Activated T-helper 2 cell treated with anti-CD3 and anti-CD28 coated beads, Interferon-gamma antibody, Interleukin-2, Interleukin-4, amounts not matched to agents 10 μg/mL and 5 μg/mL and 100 μg/mL, durations not matched to agents 14 hours and 24 hours and 36 hours (primary cell): ENCODE measurements at places on chromosomes 6 and 20.

GRCh38 chr6:149271348-149272340 lies 45.9 kb upstream of the TAB2 start:
- peak overlapping the region; percentile 83 for H3K27ac ChIP-seq
- H3K4me3 ChIP-seq: peak overlapping the region; percentile 58
- H3K4me1 ChIP-seq: peaks cover 39% of the 10 kb centered on the region
- no peak for DNase-seq
- H3K36me3 ChIP-seq: peaks cover 8% of the 10 kb centered on the region
- H3K27me3 ChIP-seq: no peaks in the 10 kb centered on the region

DNA sequence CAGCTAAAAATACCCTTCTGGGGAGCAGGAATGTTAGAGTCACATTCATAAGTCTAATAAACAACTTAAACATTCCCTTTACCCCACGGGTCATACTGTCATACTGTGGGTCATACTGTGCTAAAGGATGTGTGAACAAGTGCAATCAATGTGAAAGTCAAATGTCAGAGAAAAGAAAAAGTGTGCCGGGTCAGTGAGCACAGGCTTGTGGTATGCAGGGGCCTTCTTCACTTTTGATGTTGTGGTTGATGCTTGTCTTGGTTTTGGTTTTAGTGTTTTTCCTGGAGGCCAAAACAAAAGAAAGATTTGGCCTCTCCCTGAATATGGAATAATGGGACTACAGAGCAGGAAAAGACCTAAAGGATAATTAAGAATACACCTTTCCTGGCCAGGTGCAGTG lies 267.9 kb upstream of the PLN start:
- no peaks in the 10 kb centered on the region for H3K36me3 ChIP-seq
- H3K4me3 ChIP-seq: no peak overlapping the region
- H3K4me1 ChIP-seq: peaks cover 5% of the 10 kb centered on the region
- H3K27ac ChIP-seq: no peak overlapping the region
- DNase-seq: no peak
- peaks cover 22% of the 10 kb centered on the region for H3K27me3 ChIP-seq

GRCh38 chr6:44332585-44332984 lies 9.9 kb upstream of the SPATS1 start:
- DNase-seq: no peak
- H3K4me1 ChIP-seq: peaks cover 2% of the 10 kb centered on the region
- H3K27ac ChIP-seq: no peak overlapping the region
- peaks cover 37% of the 10 kb centered on the region for H3K27me3 ChIP-seq

DNA sequence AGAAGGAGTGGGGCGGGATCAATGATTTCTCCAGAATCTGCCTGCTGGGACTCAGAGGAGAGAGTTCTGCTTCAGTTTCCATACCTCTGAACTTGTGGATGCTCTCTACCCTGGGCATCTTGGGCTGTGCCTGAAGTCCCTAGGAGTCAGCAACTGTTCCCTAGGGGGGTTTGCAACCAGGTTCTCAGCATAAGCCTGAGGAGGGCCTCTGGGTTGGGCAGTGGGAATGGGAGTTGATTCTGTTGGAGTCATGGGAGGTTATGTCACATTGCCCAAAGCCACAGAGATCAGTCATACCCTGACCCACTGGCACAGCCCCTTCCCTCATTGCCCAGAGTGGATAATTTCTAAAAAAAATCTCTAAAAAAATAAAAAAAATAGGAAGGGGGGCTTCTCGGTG lies 47.4 kb downstream of the MOCS1 start:
- no peak overlapping the region for H3K4me3 ChIP-seq
- no peaks in the 10 kb centered on the region for H3K4me1 ChIP-seq
- no peaks in the 10 kb centered on the region for H3K36me3 ChIP-seq
- H3K27me3 ChIP-seq: peaks cover 4% of the 10 kb centered on the region
- no peak overlapping the region for H3K27ac ChIP-seq

DNA sequence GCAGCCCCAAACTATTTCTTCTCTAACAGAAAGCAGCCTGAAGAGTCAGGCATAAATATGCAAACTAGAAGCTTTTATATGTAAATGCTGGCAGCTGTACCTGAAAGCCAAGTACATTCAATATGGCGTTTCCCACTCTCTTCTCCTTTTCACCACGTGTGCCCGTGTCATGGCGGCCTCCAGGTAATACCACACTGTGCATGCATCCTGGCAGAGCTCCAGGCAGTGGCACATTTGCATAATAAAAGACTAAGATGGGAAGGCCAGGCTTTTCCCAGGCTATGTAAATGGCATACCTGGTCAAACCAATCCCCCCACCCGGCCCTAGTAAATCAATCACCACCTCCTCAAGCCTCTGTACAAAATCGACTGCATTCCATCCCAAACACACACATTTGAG lies 120.6 kb downstream of the MMUT start:
- H3K27me3 ChIP-seq: no peaks in the 10 kb centered on the region
- DNase-seq: no peak
- no peaks in the 10 kb centered on the region for H3K4me1 ChIP-seq
- H3K36me3 ChIP-seq: no peaks in the 10 kb centered on the region
- no peak overlapping the region for H3K27ac ChIP-seq

DNA sequence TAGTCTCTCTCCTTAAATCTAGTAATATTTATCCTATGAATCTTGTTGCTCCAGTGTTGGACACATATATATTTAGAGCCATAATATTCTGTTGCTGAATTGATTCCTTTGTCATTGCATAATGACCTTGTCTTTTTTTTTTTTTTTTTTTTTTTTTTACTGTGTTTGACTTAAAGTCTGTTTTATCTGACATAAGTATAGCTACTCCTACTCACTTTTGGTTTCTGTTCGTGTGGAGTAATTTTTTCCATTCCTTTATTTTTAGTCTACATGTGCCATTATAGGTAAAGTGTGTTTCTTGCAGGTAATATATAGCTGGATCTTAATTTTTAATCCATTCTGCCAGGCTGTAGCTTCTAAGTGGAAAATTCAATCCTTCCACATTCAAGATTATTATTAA lies 166.5 kb downstream of the GMDS start:
- peaks cover 37% of the 10 kb centered on the region for H3K4me1 ChIP-seq
- H3K36me3 ChIP-seq: peaks cover 19% of the 10 kb centered on the region
- H3K4me3 ChIP-seq: no peak overlapping the region
- no peak overlapping the region for H3K27ac ChIP-seq
- DNase-seq: no peak

GRCh38 chr20:23456409-23456808 lies 3.7 kb upstream of the CST11 start:
- peaks cover 4% of the 10 kb centered on the region for H3K27me3 ChIP-seq
- no peak for DNase-seq
- H3K4me3 ChIP-seq: no peak overlapping the region
- H3K27ac ChIP-seq: no peak overlapping the region
- peaks cover 7% of the 10 kb centered on the region for H3K4me1 ChIP-seq

DNA sequence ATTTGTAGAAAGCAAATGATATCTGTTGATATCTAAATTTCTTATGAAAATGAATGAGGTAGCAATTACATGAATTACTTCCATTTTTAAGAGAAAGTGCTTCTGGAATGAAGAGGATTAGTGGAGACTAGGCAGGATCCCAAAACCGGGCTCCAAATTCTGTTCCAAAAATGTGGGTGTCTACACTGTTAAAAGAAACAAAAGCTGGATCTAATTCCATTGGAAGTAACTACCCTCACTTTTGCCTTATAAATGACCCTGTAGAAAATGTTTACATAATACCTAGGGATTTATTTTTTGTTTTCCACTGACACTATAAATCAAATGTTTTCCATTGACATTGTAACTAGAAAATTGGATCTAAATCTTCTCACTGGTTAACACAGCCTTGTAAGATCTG lies 454.9 kb upstream of the JARID2 start:
- no peak for DNase-seq
- H3K4me3 ChIP-seq: no peak overlapping the region
- no peaks in the 10 kb centered on the region for H3K36me3 ChIP-seq
- H3K27me3 ChIP-seq: no peaks in the 10 kb centered on the region
- no peak overlapping the region for H3K27ac ChIP-seq

GRCh38 chr20:13420625-13421024 lies 199.6 kb downstream of the ISM1 start:
- no peak overlapping the region for H3K27ac ChIP-seq
- H3K4me3 ChIP-seq: no peak overlapping the region
- no peaks in the 10 kb centered on the region for H3K27me3 ChIP-seq
- peaks cover 9% of the 10 kb centered on the region for H3K4me1 ChIP-seq

DNA sequence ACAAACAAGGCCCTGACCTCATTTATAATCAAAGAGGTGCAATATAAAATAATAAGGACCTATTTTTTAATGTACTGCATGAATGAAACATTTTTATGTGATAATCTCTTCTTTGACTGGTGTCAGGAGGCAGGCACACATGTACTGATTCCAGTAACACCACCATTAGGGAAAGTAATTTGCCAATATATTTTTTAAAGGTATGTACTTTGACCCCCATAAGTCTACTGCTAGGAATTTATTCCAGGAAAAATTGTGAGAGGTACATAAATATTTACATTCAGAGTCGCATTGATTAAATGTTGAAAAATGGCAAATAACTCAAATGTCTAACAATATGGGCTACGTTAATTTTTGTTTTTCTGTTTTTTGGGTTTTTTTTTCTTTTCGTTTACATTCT lies 325.4 kb upstream of the PRDM1 start:
- H3K4me1 ChIP-seq: peaks cover 45% of the 10 kb centered on the region
- H3K27me3 ChIP-seq: peaks cover 5% of the 10 kb centered on the region
- no peak overlapping the region for H3K4me3 ChIP-seq

DNA sequence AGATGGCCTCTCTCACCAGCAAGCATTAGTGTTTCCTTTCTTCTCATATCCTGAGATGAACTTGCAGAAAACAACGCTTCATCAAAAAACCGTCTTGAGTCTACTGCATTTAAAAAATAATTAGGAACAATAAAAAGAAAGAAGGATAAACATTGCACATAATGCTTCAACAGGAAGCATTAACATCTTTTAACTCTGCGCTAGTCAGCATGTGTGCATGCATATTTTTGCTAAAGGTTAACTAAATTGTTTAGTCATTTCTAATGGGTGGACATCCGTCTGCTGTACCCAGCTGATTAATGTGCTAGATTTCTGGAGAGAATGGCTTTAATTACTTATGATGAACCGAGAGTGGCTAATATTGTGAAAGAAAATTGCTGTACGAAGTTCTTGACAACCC lies 349.3 kb downstream of the SOX4 start:
- no peak overlapping the region for H3K27ac ChIP-seq
- no peak overlapping the region for H3K4me3 ChIP-seq
- H3K4me1 ChIP-seq: peaks cover 8% of the 10 kb centered on the region
- no peak for DNase-seq

GRCh38 chr20:57947421-57948179 lies 237.8 kb upstream of the PMEPA1 start:
- DNase-seq: no peak
- H3K36me3 ChIP-seq: no peaks in the 10 kb centered on the region
- no peak overlapping the region for H3K27ac ChIP-seq
- no peak overlapping the region for H3K4me3 ChIP-seq
- H3K4me1 ChIP-seq: no peaks in the 10 kb centered on the region

- no peak overlapping the region for H3K4me3 ChIP-seq
- H3K27me3 ChIP-seq: no peaks in the 10 kb centered on the region
- peak overlapping the region; percentile 88 for H3K27ac ChIP-seq
- DNase-seq: no peak
- peaks cover 8% of the 10 kb centered on the region for H3K4me1 ChIP-seq
- no peaks in the 10 kb centered on the region for H3K36me3 ChIP-seq
Measured at GRCh38 chr6:155628306-155628705, 172.7 kb upstream of the NOX3 start.

DNA sequence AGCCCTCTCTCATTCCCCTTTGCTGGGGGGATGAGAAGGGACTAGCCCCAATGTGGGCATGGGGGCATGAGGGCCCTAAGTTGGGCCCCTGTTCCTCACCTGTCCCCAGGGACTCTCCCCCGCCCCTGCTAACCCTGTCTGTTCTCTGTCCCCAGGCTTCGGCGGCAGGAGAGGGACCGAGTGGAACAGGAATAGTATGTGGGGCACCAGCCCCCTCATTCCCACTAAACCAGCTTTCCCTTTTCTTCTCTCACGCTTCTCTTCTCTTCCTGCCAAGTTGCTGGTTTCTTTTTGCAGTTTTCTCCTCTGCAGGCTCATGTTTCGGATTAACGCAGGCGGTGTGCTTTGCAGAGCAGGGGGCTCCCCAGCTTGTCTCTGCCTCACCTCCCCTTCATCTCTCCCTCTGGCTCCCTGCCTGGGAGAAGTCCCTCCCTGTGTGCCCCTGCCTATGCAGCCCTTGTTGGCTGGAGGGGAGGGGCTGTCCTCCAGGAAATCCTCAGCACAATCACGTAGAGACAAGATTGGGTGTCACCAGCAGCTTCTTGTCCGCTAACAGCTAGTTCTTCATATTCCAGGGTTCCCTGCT lies 7.9 kb downstream of the TMEM63B start:
- DNase-seq: no peak
- H3K4me3 ChIP-seq: no peak overlapping the region
- H3K27ac ChIP-seq: no peak overlapping the region
- no peaks in the 10 kb centered on the region for H3K27me3 ChIP-seq

- no peak overlapping the region for H3K4me3 ChIP-seq
- no peaks in the 10 kb centered on the region for H3K4me1 ChIP-seq
- DNase-seq: no peak
- peaks cover 4% of the 10 kb centered on the region for H3K27me3 ChIP-seq
- no peaks in the 10 kb centered on the region for H3K36me3 ChIP-seq
Measured at GRCh38 chr20:59456342-59457279, 147.7 kb upstream of the PHACTR3 start.

GRCh38 chr6:11493974-11494373 lies 43.6 kb upstream of the TMEM170B start:
- no peak for DNase-seq
- peaks cover 3% of the 10 kb centered on the region for H3K4me1 ChIP-seq
- no peak overlapping the region for H3K4me3 ChIP-seq
- no peak overlapping the region for H3K27ac ChIP-seq
- H3K36me3 ChIP-seq: no peaks in the 10 kb centered on the region
- H3K27me3 ChIP-seq: peaks cover 3% of the 10 kb centered on the region

GRCh38 chr6:64254558-64254957 lies 619.0 kb downstream of the PHF3 start:
- no peaks in the 10 kb centered on the region for H3K4me1 ChIP-seq
- H3K27ac ChIP-seq: no peak overlapping the region
- H3K36me3 ChIP-seq: no peaks in the 10 kb centered on the region
- no peak for DNase-seq
- no peak overlapping the region for H3K4me3 ChIP-seq

DNA sequence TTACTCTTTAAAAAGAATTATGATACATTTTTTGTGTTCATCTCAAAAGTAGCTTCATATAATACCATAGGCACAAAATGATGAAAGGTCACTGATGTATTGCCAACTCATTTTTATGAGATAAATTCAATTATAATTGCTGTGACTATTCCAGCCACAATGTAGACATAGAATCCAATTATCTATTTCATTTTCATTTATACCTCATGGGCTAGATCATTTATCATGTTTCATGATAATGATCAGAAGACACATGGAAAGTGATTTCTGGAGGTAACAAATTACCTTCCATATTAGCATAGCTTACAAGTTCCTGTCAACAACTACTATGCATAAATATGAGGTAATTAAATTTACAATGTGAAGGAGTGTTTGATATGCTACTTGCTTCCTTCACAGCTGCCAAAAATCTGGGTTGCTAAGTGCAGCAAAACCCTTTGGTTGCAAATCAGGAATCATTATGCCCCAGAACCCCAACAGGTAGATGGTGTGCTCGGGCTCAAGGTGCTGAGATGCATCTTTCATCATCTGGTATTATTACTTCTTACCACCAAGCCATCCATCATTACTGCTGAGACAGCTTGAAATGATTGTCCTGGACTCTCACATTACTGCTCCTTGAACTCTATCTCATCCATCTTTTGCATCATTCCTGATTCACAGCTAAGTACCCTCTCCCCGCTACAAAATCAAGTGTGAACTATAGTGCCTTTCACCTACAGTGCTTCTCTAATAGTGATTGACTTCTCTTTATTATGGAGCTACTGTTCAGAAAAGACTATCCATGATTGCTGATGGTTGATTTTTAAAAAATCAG lies 306.0 kb upstream of the THEMIS start:
- H3K27ac ChIP-seq: no peak overlapping the region
- DNase-seq: no peak
- H3K27me3 ChIP-seq: peaks cover 4% of the 10 kb centered on the region
- no peaks in the 10 kb centered on the region for H3K36me3 ChIP-seq
- no peak overlapping the region for H3K4me3 ChIP-seq
- H3K4me1 ChIP-seq: no peaks in the 10 kb centered on the region
